Stimulated activated naive CD4-positive, alpha-beta T cell (primary cell): ENCODE measurements at places on chromosomes 12 and 14.

DNA sequence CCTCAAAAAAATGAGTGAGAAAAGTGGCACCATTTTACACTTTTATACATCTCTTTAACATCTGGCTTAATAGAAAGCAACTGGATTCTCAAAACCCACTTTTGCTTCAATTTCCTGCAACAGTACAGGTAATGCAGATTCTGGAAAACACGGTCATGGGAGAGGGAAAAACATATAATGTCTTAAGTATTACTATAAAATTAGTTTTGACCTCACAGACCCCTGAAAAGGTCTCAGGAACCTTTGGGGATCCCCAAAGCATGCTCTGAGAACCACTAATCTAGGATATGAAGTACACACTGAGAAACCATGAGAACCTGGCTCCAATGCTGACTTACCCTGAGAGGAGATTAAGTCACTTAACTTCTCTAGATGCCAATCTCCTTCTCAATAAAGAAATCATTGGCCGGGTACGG, 64.7 kb downstream of the PPP2R5E start:
- no peak for DNase-seq

DNA sequence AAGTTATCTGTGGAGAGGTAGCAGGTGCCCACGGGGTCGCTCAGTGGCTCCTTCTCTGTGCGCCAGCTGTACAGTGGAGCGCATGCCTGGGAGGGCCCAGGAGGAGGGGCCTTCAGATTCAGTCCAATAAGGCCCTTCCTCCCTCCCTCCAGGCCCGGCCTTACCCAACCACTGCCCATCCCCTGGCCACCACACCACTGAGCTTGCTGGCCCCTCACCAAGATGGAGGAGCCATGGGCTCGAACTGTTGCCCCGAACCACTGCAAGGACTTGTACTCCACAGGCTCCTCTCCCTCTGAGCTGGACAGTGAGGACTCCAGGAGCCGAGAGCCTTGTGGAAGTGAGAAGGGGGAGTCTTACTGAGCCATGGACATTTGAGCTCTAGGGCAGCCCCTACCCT, 9.8 kb downstream of the ITGA5 start:
- no peak for DNase-seq

GRCh38 chr14:99707420-99707819, 23.3 kb downstream of the CYP46A1 start:
- no peak for DNase-seq

GRCh38 chr12:100197486-100197885, 3.1 kb upstream of the ACTR6 start:
- DNase-seq = no peak

- DNase-seq = peak; percentile 18
These were observed 1.7 kb downstream of the TUBA1A start for GRCh38 chr12:49187184-49187583.

DNA sequence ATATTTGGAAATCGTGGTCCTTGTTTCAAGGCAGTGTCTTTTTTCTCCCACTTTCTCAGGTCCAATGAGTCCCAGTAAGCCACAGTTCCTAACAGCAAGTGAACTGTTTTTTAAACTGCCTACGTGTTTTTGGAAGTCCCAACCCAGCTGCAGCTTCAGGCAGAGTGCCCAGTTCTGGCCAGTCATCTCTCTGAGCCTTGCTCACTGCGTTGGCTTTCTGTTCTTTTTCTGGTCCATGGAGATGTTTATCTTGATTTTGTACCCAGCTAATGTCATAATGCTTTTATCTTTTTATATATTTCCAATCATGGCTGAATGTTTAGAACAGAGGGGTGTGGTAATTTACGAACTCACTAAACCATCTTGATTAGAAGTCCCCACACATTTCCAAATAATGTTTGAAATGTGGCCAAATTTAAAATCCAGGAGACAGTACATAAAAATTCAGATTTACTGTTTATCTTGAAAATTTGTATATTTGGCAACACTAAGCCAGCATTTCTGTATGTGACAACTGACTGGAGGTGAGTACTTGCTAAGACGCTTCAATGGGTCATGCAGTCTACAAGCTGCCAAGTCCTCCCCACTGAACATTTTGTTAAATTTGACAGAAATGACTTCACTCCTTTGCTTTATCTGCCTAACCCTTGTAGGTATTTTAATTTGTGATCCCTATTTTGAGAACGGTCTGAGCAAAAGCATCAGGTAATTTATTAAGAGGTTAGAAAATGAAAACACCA, 46.1 kb upstream of the OTOGL start:
- DNase-seq = no peak

DNA sequence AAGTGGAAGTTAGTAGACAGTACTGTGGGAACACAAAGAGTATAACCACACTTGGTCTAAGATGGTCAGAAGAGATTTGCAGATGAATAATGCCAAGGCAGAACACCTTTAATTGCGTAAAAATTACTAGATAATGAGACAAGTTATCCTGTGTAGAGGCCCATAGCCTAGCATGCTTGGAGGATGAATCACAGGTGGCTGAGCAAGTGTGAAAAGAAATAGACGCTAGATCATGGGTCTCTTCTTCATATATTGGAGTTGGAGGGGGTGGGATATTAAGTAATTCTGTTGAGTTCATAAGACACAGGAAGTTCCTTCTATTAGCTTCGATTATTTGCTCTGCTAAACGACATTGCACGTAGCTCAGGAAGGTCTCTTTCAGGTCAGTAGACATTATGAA, 454.3 kb upstream of the LMO3 start:
- no peak for DNase-seq

DNA sequence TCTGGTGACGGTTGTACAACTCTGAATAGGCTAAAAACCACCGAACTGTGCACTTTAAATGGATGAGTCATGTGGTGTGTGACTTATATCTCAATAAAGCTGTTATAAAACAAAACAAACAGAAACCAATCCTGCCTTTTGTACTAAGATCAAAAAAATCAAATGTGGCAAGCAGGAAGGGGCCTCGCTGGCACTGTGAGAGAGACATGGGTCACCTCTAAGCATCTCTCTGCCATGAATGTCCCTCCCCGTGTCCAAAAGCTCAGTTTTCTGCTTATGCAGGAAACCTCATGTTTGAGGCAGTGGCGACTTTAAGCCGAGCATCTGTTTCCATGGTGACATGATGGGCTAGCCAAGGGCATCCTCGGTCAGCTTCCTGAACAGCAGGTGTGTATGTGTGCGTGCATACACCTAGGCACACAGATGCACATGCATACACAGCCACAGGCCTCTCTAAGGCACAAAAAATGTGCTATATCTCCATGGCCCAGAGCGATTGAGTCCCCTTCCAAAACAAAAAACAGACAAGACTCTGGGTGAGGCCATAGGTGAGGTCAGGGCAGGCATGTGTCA, 44.4 kb downstream of the ARL6IP4 start:
- no peak for DNase-seq

DNA sequence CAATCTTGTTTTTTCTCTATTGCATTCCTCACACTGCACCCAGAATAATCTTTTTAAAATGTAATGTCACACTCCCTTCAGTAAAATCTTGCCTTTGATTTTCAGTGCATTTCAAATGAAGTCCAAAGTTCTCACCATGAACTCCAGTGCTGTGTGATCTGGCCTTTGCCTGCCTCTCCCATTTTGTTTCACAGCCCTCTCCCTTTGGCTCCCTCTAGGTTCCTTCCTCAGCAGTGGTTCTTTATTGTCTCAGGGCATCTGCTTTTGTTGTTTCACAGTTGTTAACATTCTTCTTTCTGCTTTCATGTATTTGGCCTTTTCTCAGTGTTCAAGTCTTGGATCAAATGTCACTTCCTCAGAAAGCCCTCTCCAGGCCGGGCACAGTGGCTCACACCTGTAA, 84.5 kb upstream of the AMN1 start:
- DNase-seq = no peak

GRCh38 chr14:38135106-38135867, 72.4 kb upstream of the SSTR1 start:
- DNase-seq = no peak

DNA sequence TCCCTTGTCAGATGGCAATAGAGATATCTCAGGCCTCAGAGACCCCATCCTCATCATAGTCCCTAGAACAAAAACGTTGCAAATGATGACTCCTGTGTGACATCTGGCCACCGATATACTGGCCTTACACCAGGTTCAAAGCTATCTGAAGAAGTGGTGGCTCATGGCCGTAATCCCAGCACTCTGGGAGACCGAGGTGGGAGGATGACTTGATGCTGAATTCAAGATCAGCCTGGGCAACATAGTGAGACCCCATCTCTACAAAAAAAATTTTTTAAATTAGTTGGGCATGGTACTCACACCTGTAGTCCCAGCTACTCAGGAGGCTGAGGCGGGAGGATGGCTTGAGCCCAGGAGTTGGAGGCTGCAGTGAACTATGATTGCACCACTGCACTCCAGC, 13.1 kb downstream of the CAMKK2 start:
- no peak for DNase-seq

GRCh38 chr14:73381380-73382013, 76.8 kb downstream of the NUMB start:
- DNase-seq = no peak

DNA sequence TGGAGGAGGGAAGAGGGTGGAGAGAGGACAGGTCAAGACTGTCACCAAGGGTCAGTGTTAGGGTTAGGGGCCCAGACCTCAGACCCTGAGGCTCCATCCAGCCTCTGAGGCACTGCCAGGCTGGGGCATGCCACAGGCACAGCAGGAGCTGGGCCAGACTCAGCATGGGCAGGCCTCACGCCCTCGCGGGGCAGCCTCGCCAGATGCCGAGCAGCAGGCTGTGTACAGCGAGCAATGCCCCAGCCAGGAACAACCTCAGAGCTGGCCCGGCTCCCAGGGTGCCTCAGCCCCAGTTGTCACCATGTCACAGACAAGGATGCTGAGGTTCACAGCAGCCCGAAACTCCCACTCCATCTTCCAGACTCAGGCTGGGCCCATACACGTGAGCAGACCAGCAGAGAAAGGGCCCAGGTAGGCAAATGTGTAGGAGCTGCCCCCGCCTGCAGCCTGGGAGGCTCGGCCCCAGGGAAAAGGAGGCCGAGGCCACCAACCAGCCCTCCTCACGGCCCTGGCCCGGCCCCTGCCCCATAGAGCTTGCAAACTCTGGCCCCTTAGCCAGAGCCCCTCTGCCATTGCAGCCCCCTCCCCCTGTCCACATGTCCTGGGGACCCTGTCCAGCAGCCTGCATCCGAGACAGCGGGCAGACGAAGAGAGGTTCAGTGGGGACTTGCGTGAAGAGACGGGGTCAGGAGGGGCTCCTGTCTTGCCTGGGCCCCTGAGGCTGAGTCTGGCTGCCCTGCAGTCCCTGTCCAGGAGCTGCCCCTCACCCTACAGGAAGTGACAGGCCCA, 7.5 kb downstream of the C14orf180 start:
- no peak for DNase-seq

- DNase-seq = no peak
These were observed 208.6 kb upstream of the PWP1 start for GRCh38 chr12:107477018-107477417.

GRCh38 chr14:28157887-28158791, 608.4 kb upstream of the FOXG1 start:
- no peak for DNase-seq

- no peak for DNase-seq
These were observed 128.5 kb downstream of the KCNK10 start for GRCh38 chr14:88194531-88194930.

GRCh38 chr14:76977793-76978720, 50.5 kb downstream of the IRF2BPL start:
- peak; percentile 23 for DNase-seq

- DNase-seq = no peak
These were observed 43.6 kb downstream of the ANO2 start for GRCh38 chr12:5901416-5901815.

GRCh38 chr14:67577181-67577808, 22.8 kb downstream of the PIGH start:
- no peak for DNase-seq

- DNase-seq = no peak
These were observed 17.4 kb downstream of the ZFYVE21 start for GRCh38 chr14:103732868-103733620.

DNA sequence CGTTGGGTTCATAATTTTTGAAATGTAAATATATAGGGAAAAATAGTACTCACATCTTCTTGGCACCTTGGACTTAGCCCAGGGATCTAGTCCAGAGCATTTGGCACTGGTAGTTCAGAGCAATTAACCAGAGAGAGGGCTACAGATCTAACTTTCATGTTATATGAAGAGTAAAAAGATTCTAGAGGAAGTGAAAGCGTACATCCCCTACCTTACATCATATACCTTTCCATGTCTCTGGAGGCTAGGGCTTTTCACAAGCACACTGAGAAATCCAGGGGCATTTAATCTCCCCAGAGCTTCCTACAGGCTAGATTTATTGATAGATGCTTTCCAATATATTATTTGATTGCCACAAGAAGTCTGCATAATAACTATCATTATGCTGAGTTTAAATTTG, 687.5 kb upstream of the FBXO33 start:
- DNase-seq = no peak

- DNase-seq = no peak
These were observed 86.5 kb upstream of the CEP83 start for GRCh38 chr12:94545935-94546771.

DNA sequence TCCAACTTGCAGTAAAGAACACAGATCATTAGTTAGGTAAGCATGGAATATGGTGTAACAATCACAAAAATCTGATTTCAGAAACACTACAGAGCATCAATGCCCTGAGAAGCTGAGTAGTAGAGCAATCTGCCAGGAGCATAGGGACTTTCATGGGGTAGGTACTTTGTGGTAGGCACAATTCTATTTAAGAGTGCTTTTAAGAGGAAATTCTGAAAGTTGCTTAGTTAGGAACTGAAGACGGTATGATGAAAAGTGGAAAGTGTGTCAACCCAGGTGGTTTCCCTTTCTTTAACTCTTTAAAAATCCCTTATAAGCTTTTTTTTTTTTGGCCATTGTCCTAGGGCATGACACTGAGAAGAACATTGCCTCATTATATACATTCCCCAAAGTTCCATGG, 535.7 kb upstream of the FBXO33 start:
- DNase-seq = no peak
